ENCODE measurements at places on chromosomes 11 and 22.

GRCh38 chr11:67285541-67286498 is 3.3 kb upstream of the ANKRD13D start:
- DNase-seq = no peak

- DNase-seq = no peak
Observed at GRCh38 chr22:41478891-41479521, 10.1 kb downstream of the ACO2 start.

DNA sequence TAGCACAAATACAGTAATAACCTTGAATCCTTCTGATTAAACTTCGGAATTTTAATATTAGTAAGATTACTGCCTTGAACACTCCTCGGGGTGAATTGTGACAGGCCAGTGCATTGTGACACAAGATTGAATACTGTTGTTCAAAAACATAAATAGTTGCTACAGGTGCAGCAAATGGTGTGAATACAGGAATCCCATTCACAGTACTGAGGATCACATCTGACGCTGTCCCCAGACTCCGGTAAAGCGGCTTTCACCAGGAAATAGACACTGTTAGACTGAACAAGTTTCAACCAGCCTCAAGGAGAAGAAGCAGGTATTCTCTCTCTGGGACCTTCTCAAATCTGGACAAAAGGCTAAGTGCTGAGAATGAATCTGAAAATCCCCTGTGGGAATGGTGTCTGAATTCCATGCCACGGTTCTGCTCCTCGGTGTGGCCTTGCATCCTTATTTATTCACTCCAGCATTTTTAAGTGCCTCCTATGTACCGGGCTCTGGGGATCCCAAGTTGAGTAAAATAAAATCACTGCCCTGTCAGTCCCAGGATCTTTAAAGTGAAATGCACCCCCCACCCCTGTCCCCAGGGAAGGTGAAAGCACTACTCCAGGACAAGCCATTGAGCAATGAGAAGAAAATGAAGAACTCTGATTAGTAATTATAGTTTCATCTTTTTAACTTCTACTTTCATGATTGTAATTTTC is 3.4 kb downstream of the LGR4 start:
- no peak for DNase-seq

DNA sequence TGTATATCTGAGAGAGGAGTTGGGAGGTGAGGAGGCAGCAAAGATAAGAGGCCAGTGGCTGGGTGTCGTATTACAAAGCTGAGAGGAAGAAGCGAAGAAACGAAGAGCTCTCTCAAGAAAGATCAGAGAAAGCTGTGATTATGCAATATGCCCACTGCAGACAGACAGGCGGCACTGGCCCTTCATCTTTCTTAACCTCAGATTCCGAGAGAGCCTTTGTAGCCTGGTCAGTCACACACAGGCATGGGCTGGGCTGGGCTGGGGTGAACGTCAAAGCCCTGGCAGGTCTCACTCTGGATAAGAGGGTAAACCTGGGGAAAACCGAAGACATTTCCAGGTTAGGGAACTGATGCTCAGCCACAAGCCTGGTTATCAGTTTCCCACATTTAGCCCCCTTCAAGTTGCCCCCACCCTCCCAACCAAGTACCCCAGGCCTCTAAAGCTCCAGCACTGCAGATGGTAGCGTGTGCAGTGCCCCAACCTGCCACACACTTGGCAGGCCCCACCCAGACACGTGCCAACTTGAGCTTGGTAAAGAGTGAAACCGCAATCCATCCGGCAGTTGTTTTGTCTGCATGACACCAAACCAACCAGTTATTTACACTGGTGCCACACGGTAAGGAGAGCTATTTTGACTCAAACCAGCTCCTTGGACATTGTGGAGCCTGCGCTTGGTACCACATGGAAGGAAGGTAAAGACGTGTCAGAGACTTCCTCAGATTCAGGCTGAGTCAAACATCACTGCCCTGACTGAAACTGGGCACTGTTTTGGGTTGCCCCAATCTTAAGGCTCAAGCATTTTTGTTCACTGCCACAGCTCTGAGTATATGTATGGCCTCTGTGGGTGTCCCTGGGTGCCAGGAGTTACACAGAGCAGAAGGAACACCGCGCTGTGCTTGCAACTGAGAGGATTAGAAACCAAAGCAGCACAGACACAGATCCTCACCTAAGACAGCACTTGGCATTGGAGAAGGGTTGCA is 135.9 kb downstream of the FDX1 start:
- peak; percentile 41 for DNase-seq

- no peak for DNase-seq
Observed at GRCh38 chr11:73210916-73211667, 7.0 kb upstream of the P2RY2 start.

GRCh38 chr22:42646569-42647525 is 2.3 kb downstream of the CYB5R3 start:
- no peak for DNase-seq

- no peak for DNase-seq
Observed at GRCh38 chr11:130806746-130807145, 109.5 kb downstream of the SNX19 start.

- no peak for DNase-seq
Observed at GRCh38 chr11:124582565-124582964, 12.8 kb downstream of the OR8A1 start.

DNA sequence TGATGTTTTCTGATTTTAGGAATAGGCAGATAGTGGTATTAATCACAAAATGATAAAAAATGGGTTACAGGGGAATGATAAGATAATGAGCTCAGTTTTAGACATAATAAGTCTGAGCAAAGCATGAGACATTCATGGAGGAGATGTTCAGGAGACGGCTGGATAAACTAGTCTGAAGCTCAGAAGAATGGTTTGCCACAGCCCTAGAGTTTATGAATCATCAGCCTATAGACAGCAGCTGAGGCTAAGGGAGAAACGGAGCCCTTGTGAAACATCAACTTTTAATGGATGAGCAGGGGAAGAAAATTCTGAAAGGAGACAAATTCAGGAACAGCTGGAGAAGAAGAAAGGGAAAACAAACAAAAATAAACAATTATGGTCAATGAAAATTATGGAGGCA is 87.2 kb downstream of the RELT start:
- no peak for DNase-seq

- DNase-seq = no peak
Observed at GRCh38 chr11:67292671-67293070, 3.6 kb downstream of the ANKRD13D start.

DNA sequence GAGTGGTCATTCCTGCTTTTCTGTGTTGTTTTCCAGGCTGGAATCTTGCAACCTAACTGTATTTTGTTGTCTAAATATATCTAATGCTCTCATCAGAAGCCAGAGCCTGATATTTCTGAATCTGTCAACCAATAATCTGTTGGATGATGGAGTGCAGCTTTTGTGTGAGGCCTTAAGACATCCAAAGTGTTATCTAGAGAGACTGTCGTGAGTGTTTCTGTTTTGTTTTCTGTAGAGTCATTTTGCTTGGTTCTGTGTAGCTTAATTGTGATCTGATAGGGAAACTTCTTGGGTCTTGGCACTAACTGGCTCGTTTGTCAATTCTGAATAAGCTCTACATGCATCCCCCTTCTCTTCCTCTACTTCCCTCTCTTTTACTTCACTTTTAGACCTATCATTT is 31.2 kb upstream of the RBMXL2 start:
- DNase-seq = no peak

DNA sequence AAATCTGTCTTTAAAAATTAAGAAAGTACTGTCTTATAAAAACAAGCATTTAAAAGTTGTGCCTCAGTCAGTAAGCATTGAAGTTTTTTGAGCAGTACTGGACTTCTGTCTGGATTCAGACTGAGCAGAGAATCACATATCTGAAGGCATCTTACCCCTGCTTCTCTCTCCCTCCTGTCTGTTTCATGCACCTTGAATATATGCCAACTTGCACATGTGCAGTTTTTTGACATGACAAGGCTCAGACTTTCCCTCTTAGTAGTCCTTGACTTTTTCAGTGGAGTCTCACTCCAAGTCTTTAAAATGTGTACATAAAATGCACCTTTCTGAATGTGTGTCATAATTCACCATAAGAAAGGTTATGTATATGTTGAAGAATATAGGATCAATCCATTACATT is 19.8 kb downstream of the SPECC1L start:
- no peak for DNase-seq

DNA sequence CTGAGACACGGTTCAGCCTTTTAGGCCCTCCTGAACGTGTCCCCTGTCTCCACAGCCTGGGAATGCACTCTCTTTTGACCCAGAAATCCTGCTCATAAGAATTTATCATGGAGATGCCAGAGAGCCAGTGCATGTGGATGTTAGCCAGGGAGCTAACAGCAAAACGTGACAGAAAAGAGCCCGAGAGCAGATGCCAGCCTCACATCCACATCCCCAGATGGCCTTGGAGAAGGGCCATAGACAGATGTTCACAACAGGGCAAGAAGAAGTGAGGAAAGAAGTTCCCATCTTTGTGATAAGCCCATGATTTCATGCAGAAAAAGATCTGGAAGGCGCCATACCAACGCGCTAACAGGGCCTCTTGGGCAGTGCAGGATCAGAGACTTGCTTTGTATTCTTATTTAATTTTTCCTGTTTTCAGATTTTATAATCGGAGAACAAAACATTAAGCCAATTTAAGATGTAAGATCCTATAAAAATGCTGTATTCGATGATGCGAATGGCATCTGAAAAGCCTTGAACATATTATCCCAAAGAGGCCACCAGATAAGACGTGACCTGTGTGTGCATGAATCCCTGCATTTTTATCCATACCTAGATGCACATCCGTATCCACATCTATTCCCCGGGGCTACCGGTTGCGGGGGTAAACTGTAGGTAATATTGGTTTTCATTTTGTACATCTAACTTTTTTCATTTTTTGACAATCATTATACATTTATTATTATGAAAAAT is 48.7 kb downstream of the IGLL5 start:
- no peak for DNase-seq

DNA sequence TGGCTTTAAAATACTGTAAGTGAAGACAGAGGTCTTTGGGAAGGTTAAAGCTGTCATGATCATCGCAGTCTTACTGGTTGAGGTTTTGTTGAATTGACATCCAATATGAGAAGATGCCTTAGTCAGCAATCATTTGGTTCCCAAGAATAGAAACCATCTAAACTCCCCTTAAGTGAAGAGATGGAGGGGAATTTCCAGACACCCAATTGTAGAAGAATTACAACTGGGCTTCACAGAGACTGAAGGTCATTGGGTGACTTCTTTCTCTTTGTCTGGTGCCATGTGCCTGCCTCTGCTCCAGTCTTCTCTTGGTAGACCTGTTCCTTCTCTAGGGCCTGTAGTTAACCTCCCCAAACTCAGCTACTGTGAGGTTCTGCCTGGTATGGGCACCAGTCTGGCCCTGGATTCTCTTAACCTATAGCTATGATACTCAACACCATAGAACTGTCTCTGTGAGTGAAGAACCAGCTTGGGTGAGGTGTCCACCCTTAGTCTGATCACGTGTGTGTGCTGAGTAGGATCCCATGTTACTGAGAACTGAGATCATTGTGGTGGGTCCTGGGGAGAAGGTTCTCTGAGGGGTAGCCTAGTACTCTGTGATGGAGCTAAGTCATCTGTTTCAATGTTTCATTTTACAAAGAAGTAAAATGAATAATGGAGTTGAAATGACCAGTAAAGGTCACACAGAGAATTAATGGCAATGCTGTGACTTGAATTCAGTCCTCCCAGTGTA is 182.5 kb downstream of the CSNK2A3 start:
- DNase-seq = no peak

DNA sequence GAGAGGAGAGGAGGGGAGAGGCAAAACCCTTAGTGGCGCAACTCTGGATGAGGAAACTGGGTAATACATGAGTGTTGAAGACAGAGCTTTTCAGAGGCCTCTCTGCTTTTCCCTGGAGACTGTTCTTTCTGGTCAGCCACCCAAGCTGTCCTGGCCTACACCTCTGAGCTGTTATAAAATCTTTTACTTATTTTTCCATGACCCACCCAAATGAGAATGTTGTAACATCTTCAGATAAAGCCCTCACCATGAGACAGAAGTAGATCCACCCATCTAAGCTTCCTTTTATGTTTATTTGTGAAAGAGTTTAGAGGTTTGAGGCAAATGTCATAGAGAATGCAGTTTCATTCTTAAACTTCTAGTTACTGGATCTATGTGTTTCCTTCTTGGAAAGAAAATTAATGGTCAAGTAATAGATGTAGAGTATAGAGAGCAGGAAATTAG is 20.3 kb upstream of the APLP2 start:
- DNase-seq = no peak

GRCh38 chr11:59365232-59366018 is 6.7 kb downstream of the OR5AN1 start:
- no peak for DNase-seq

GRCh38 chr11:91124363-91124762 is 901.5 kb upstream of the CHORDC1 start:
- DNase-seq = no peak

GRCh38 chr11:129275828-129276227 is 83.7 kb upstream of the ARHGAP32 start:
- no peak for DNase-seq

DNA sequence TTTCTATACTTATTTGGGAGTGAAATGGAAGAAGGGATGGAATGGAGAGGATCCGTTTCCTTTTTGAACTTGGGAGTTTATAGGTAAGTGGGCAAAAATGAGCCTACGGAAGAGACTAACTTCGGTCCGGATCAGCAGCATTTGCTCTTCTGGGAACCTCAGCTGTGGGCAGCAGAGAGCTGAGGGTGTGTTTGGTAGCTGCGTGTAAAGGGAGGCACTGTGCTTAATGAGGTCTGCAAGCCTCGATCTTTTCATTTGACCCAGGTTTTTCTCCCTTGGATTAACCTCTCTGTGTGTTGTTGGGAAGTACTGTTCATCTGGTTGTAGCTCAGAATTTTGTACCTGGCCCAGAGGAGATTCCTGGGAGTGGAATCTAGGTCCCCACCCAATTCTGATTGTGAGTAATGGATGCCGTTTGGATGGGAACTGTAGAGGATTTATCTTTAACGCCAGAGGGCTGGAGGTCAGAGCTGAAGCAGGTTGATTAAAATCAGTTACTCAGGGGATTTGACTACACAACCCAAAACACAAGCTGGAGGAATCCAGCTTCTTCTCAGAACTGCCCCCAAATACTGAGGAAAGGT is 201.6 kb upstream of the SORL1-AS1 start:
- no peak for DNase-seq

Measured in NCI-H2107 (cell line).